ENCODE measurements at places on chromosomes 5 and 9.

GRCh38 chr9:17291766-17292165, 156.9 kb downstream of the CNTLN start:
- DNase-seq = no peak

- no peak for DNase-seq
Measured at GRCh38 chr5:170971-171800, 20.1 kb upstream of the LRRC14B start.

GRCh38 chr5:4540375-4541173, 599.6 kb upstream of the ADAMTS16 start:
- no peak for DNase-seq

- no peak for DNase-seq
Measured at GRCh38 chr9:98943682-98944056, at the start of gene COL15A1. Gene COL15A1 (plus strand): TSS chr9:98943907. CDS start chr9:98944062, 155 bp downstream.

GRCh38 chr5:56829137-56829908, 14.0 kb downstream of the MAP3K1 start:
- DNase-seq = no peak

DNA sequence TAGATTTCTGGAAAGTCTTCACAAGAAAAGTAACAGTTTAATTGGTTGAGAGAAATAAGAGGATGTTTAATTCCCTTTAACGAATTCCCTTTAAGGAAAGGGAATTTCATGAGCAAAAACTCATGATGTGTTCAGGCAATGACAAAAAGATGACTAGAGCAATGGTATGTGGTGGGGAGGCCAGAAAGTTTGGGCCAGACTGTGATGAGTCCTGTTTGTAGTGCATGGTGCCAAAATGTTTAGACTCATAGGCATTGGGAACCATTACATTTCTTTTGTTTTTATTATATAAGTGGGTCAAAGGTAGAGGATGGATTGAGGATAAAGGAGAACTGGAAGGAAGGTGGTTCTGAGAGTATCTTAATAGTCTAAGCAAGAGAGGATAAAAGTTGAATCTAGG, 10.9 kb downstream of the CNTRL start:
- DNase-seq = no peak

GRCh38 chr9:108861997-108862396, at the start of gene ACTL7A:
Gene ACTL7A (plus strand): TSS chr9:108862266. CDS start chr9:108862323, 57 bp downstream.
- no peak for DNase-seq

DNA sequence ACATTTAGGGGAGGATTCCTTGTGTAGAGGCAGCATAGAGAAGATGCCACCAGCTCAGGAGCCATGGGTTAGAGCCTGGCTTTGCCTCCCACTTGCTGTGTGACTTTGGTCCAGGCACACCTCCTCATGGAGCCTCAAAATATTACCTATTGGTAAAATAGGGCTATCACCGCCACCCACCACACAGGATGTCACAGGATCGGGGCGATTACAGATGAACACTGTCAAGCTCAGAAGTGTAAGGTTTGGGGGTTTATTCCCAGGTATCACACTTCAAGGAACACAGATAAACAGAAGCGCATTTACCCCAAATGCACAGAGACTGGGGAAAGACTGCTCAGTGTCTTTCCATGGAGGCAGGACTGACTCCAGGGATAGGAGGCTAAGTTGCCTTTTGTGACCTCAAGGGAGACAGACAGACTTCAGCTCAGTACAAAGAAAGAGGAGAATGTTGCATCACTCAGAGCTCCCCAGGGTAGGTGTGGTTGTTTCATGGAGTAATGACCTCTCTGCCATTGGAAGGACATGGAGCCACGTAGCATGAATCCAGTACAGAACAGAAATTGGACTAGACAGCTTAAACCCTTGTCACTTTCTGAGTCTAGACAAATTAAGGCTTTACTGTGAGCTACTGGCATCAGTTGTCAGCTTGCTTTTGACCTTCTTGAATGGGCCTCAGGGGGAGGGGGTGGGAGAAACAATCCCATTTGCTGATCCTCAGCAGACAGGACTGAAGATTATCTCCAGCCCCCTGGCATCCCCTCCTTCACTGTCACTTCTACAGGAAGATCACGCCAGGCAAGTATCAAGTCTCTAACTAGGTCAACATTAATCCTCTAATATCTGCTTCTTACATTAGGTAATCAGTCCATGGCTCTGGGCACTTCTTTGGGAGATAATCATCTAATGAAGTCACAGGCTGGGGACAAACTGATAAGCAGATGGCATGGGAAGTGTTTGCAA, 6.5 kb downstream of the TRAF1 start:
- no peak for DNase-seq

DNA sequence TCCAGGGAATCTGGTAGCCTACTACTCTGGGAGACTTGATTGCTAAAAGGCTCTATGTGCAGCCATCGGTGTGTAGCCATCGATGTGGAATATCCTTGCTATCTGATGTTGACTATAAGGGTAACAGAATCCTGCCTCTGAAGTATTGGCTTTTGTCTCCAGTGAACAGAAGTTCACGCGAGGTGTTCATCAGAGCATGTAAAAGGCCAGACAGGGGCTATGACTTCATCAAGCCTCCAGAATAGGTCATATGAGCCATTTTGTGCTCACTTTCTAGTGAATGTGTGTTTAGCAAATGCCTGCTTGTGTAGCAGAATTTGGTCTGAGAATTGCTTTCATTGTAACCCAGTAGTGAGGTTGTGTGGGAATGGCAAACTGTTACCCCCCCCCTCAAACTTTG, 66.8 kb upstream of the RAD23B start:
- DNase-seq = no peak

- DNase-seq = peak; percentile 53
Measured at GRCh38 chr9:93612796-93613154, 36.4 kb downstream of the PHF2 start.

- no peak for DNase-seq
Measured at GRCh38 chr9:31137176-31138160, 1247.0 kb upstream of the ACO1 start.

- DNase-seq = no peak
Measured at GRCh38 chr5:87650284-87650683, 237.6 kb upstream of the CCNH start.

- DNase-seq = no peak
Measured at GRCh38 chr5:33238826-33239695, 201.7 kb upstream of the TARS1 start.

- no peak for DNase-seq
Measured at GRCh38 chr9:15211815-15212495, 95.1 kb downstream of the TTC39B start.

DNA sequence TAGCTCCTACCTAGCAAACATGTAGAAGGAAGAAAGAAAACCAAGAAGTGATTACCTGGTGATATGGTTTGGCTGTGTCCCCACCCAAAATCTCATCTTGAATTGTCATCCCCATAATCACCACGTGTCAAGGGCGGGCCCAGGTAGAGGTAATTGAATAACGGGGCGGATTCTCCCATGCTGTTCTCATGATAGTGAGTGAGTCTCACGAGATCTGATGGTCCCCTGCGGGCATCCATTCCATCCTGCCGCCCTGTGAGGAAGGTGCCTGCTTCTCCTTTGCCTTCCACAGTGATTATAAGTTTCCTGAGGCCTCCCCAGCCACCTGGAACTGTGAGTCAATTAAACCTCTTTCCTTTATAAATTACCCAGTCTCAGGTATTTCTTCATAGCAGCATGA, 27.4 kb upstream of the ANKRD34B start:
- no peak for DNase-seq

DNA sequence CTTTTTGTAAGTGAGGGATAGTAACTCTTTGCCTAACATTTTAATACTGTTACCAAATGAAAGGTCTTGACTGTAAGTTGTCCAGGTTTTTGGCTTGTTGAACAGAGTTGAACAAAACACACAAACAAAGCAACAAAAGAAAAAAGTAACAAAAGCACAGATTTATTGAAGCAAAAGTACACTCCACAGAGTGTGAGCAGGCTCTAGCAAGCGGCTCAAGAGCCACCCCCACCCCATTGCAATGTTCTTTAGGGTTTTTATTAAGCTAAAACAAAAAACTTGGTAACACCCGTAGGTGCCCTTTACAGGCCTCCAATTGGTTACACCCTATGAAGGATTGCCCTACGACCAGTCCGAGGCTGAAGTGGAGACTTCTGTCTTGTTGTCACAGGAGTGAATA, 197.4 kb upstream of the MAP3K1 start:
- DNase-seq = no peak

DNA sequence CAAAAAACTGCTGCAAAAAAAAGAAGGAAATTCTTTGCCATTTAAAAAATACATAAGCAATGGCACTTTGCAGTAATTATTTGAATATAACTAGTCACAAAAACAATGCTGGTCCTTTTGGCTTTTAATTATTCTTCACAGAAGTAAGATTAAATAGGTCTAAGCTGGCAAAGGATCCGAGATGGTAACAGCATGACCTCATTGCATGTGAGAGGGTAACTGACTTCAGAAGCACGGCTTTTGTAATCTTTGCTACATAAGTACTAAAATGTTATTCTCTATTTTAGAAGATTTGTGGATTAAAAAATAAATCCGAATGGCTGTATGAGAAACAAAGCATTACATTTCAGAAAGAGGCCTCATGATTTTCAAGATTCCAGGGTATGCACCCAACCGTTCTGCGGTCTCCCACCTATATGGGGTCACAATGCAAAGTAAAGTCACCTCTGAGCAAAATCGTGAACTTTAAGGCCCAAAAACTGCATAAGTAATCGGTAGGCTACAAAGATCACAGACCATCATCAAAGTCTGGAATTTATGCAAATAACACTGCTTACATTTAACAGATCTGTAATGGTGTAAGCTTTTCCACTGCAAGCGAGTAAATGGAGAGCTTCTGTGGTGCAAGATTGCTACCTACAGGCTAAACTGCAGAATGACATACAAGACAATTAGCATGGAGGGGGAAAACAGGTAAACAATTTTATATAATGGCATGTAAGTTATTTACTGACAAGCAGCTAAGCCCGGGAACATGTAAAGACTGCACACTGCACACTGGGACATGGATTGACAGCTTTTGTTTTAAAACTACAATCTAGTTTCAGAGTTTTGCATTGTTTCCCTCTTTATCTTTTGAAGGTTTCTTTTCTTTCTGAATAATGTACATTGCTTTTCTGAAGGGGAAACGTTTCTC, 231.6 kb downstream of the SLF1 start:
- peak; percentile 29 for DNase-seq

GRCh38 chr5:5932824-5933223, 445.5 kb downstream of the MED10 start:
- no peak for DNase-seq

- no peak for DNase-seq
Measured at GRCh38 chr5:169128679-169129078, 172.3 kb downstream of the SLIT3 start.

DNA sequence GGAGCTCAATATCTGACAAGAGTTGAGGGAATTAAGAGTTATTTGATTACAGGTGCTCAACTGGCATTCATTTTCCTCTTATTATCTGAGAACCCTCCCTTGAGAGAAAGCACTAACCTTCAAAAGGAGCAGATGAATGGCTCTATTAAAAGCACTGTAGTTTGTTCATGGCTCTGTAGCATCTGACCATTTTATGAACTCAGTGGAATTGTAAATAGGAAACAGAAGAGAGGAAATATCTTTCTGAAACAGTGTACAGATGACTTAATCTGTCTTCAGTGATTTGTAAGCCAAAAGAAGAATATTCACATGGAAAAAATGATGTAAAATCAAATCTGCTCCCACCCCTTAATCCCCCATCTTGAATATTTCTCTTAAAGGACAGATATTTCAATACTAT, 810.4 kb upstream of the GRAMD2B start:
- no peak for DNase-seq

GRCh38 chr9:36064448-36065037, 27.8 kb downstream of the RECK start:
- no peak for DNase-seq

DNA sequence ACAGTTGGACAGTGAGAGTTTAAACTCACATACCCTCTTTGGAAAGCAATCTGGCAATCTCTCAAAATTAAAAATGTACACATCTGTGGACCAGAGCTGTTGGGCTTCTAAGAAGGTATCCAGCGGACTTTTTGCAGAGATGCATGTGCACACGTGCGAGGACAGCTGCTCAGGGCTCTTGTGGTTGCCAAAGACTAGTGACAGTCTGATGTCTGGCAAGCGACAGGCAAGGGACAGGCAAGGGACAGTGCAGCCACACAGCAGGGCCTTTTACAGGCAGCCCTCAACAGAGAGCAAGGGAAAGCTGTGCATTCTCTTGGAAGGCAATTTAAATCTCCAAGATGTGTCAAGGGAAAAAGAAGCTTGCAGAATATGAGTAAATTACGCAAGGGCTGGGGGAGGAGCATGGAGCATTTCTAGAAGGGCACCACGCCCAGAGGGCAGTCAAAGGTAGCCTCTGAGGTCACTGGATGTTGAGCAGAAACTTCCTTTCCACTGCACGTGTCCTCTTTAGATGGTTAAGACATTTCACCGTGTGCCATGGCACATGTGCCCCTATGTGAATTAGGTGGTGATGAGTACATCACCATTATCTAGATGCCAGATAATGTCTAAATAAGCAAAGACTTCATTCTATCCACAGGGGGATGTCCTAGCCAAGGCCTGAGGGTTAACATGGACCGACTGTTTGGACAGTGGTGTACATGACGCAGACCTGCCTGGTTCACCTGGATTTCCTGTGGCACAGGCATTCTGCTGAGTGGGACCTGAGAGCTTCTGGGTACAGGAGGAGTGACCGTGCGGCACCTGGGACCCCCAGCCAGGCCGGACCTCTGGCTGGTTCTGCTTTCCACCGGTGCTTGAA, 9.1 kb downstream of the GFPT2 start:
- DNase-seq = no peak

- DNase-seq = no peak
Measured at GRCh38 chr9:70152350-70152749, 106.4 kb upstream of the SMC5 start.

- DNase-seq = peak; percentile 22
Measured at GRCh38 chr5:94908889-94909480, 290.5 kb downstream of the SLF1 start.

GRCh38 chr9:100914266-100914665, 114.3 kb upstream of the PLPPR1 start:
- no peak for DNase-seq

DNA sequence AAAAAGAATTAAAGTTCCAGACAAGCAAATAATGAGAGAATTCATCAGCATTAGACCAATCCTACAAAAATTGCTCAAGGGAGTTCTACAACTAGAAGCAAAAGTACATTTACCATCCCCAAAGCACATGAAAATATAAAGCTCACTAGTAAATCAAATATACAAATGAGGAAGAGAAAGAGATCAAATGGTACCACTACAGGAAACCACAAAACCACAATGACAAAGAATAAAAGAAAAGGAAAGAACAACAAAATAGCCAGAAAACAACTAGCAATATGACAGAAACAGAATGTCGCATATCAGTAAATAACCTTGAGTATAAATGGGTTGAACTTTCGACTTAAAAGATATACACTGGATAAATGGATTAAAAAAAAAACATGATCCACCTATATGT, 739.0 kb downstream of the DTWD2 start:
- DNase-seq = no peak

- DNase-seq = no peak
Measured at GRCh38 chr5:18243846-18244245, 609.6 kb downstream of the TAF11L14 start.

- no peak for DNase-seq
Measured at GRCh38 chr9:78502566-78502965, 205.6 kb downstream of the PSAT1 start.

GRCh38 chr9:106284296-106284695, 578.7 kb upstream of the ZNF462 start:
- no peak for DNase-seq

Measured in GM10248 (cell line).